ENCODE measurements at places on chromosomes 2 and 18.

DNA sequence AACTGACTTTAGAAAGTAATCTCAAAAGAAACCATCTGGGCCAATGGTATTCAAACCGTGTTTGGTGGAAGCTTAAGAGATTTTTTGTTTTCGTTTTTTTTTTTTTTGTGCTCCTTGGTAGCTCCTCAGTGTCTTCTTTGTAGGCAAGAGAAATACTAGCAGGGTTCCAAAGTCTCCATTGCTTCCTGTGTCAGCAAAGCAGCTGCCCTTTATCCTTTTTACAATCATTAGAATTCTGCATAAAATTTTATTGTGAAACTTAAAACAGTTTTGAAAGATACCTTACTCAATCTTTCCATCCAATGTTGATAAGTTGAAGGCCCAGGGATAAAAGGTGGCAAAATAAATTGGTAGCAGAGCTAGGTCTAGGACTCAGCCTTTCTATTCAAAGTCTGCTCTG is 479 bp downstream of the IL1F10 start:
- DNase-seq, result no peak

DNA sequence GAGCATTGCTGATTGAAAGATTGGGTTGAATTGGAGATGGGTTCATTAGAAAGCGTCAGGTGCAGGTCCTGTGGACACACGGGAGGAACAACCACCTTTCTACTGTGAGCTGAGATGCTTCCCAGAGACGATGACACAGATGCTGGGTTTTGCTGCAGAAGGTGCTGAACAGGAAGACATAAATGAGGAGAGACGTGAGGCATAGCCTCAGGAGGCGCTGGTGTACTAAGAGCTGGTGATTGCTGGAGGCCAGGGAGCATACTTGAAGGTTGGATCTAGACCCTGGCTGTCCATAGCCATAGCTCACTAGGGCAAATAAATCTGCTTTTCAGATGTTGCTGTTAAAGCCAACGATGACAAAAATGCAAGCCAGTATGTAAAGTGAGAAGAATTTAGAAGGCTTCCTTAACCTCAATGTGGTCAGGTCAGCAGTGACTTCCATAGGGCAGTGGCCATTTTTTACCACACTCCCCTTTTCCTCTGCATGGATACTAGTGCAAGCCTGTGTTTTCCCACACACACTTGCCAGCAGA is 153.7 kb downstream of the SOX11 start:
- DNase-seq, result no peak

GRCh38 chr2:73023497-73023896 is 48.0 kb downstream of the SFXN5 start:
- DNase-seq, result no peak

DNA sequence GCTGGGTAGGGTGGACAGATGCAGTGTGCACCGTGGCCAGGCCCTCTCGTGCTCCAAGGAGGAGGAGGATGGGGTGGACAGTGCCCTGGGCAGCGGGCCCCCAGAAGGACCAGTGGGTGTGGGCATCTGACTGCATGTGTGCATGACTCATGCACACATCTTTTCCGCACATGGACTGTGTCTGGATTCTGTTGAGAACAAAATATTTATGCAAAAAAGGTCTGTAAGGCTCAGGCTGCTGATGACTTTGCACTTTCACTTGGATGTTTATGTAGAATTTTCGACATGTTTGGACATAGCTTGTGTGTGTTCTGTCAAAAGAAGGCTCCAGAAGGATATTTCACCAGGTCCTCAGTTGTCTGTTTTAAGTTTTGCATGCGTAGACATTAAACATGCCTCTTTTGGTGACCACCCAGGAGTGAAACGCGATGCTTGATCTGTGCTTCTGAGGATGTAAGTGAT is 45.6 kb downstream of the MTCL1 start:
- DNase-seq, result no peak

- DNase-seq, result no peak
Measured at GRCh38 chr18:35691625-35692024, 110.1 kb downstream of the GALNT1 start.

GRCh38 chr18:47346016-47346415 is 94.6 kb upstream of the SKOR2 start:
- no peak for DNase-seq

GRCh38 chr2:7517088-7517487 is 599.9 kb downstream of the RNF144A start:
- peak; percentile 16 for DNase-seq

DNA sequence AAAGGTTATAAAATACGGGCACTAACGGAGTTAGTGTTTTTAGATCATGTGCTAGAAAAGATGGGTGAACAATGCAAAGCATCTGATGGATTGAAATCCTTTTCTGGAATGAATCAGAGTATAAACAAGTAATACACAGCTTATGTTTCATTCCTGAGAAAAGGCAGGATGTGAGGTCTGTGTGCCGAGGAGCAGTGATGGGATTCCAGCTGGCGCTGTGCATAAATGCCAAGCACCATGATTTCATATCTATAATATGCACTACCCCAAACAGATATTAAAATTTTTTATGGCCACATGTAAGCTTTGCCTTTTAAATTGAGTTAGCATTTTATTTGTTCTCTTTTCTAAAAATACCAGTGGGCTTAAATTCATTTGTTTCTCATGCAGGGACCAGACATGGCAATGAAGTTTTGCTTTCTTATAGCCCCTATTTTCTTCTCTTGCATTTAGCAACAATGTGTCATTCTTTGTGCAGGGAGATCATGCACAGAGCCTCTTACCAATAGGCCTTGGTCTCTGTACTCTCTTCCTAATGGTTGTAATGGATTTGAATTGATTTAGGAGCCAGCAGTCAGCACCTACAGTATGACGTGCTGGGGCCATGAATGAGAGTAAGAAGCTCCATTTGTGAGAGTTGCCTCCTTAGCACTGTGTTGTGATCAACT is 323.9 kb downstream of the SLC8A1 start:
- no peak for DNase-seq

DNA sequence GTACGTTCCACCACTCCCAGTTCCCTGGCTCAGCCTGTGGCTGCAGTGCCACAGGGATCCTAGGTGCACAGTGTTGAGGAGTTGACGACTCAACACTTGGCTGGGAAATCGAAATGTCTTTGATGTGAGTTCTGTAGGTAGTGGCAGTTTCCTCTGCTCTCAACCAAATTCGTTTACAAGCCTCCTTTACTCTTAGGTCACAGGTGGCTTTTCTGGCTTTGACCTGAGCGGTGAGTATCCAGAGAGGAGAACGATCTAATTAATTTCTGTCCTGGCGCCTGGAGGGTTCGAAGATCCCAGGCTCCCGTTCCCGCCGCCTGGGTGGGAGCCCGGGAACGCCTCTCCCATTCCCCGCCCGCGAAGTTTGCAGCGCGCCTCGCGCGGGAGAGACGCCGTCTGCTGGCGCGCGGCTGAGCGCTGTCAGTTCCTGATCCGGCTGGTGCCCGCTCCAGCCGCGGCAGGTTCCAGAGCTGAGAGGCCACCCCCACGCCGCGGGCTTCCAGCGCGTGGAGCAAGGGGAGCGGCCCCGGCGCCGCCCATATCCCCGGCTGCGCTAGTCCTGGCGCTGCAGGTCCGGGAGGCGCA is at the start of gene LAMA3:
Gene LAMA3 (plus strand): TSS at position 423 of the 585 bp plus-strand sequence. CDS start 231 bp downstream, outside the sequence.
- no peak for DNase-seq

GRCh38 chr2:27929916-27930486 is 39.5 kb downstream of the BABAM2 start:
- no peak for DNase-seq

DNA sequence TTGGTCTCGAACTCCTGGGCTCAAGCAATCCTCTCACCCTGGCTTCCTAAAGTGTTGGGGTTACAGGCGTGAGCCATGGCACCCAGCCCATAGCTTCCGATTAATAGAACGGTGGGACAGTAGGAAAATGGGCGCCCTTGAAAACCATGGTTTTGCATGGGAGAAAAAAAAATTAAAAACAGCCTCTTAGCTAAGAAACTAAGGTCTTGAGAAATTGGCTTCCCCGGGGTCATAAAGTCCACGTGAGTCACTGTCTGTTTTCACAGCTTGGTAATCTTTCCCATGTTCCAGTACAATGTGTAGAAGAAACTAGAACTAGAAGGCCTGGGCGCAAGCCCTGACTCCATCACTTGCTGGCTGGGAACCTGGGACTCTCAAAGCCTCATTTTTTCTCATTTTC is 20.7 kb downstream of the B3GNT2 start:
- no peak for DNase-seq

DNA sequence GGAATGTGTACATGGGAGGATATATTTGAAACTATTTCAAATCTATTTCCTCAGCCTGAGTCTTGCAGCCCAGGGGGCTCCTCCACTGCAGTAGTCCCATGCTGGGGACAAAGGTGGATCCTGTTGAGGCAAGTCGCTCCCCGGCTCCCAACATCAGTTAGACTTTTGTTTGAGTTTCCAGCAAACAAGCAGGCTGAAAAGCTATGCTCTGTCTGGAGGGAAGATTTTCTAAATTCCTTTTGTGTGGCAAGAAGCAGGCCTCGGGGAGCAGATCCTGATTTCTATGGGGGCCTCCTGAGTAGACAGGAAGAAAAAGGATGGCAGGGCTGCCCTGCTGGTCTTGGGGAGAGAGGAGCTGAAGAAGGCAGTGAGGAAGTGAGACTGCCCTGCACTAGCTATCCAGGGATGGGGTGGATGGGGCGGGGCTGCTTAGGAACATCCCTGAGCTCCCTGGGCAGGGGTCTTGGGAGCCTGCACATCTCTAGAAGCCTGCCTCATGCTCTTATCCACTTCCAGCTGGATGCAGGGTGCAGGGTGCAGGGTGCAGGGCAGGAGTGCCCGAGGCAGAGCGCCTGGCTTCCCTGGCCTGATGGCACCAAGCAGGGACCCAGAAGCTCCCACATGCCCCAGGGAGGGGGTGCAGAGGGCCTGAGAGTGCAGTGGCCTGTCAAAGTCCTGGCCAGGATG is 6.0 kb upstream of the CIB4 start:
- DNase-seq, result no peak

- no peak for DNase-seq
Measured at GRCh38 chr2:148301362-148301761, 280.5 kb downstream of the MBD5 start.

- DNase-seq, result no peak
Measured at GRCh38 chr2:235073868-235074413, 122.1 kb downstream of the SH3BP4 start.

DNA sequence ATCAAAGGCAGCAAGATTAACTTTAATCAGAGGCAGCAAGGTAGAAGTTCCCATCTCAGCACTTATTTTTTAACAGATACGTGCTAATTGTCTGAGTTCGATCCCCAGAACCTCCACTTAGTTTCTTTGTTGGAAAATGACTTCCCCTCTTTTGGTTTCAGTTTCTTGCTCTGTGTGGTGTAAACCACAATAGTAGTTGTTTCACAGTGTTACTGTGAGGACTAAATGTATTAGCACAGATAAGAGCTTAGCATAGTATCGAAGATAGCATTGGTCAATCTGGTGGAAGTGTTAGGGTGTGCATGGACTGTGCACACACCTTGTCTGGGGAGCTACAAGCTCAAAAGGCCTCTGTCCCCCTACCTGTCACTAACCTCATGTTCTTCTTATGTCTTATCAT is 988.3 kb upstream of the GYPC start:
- no peak for DNase-seq

DNA sequence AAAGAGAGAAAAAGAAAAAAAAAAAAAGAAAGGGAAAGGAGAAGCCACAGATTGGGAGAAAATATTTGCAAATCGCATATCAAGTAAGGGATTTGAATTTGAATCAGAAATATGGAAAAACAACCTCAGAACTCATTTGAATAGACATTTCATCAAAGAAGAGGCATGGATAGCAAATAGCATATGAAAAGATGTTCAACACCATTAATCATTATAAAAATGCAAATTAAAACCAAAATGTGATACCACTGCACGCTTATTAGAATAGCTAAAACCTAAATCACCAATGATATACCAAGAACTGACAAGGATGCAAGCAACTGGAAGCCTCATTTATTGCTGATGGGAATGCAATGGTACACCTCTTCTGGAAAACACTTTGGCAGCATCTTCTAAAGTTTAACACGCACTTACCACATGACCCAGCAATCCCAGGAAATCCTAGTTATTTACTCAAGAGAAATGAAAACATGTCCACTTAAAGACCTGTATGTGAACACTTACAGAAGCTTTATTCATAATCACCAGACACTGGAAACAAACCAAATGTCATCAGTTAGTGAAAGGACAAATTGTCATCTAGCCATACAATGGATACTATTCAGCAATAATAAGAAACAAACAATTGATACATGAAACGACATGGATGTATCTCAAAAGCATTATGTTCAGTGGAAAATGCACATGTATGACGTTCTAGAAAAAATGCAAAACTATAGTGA is 10.3 kb downstream of the DNER start:
- DNase-seq, result no peak

DNA sequence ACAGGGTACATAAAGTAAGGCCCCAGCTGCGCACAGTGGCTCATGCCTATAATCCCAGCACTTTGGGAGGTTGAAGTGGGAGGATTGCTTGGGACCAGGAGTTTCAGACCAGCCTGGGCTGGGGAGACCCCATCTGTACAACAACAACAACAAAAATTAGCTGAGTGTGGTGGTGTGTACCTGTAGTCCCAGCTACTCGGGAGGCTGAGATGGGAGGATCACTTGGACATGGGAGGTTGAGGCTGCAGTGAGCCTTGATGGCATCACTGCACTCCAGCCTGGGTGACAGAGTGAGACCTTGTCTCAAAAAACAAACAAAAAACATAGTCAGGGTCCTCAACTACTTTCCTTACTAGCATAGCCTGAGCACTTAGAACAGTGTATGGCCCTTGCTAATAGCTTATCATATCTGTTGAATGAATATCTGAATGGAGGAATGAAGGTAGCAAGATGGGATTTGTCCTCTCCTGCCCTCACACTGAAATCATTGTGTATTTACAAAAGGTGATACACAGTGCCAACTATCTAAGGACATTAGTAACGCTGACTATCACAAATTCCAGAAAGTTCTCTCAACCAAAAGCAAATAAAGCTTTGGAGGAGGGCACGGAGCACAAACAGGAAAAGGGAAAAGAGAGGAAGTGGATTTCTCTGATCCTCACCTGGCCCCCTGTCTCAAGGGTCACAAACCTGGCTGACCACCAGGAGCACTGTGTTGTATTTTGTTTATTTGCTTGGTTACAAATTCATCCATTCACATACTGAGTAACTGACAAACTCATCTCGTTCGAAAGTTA is 38.1 kb downstream of the L3MBTL4 start:
- no peak for DNase-seq

- no peak for DNase-seq
Measured at GRCh38 chr2:229180658-229181057, 90.4 kb downstream of the PID1 start.
